ENCODE measurements at places on chromosomes 1 and 21.

DNA sequence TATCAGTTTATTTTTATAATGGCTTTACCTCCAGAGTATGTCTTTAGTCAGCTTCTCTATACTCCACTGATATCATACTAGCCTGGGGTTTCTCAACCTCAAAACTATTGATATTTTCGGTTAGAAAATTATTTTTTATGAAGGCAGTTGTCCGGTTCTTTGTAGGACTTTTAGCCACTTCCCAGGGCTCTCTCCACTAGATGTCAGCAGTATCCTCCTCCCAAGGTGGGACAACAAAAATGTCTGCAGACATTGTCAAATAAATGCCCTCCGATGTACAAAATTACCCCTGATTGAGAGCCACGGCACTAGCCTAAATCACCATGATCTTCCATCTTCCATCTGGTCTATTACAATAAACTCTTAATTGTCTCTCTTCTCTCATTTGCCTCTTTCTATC is 4.1 kb upstream of the GRIK1 start:
- DNase-seq = no peak

DNA sequence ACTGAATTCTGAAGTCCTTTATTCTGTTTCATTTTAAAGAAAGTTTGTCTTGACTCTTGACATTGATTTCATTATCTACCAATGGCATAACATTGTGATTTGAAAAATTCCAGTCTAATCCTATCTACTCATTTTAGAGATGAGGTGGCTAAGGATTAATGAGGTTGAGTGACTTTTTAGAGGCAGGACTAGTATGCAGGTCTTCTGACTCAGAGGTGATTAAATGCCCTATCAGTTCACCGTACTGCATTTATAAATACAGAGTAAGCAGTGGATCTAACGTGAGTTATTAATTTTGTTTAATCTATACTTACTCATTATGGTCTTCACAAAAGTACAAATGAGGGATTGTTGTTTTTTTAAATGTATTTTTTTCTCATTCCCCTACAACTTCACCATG is 277.6 kb downstream of the PTBP2 start:
- no peak for DNase-seq

DNA sequence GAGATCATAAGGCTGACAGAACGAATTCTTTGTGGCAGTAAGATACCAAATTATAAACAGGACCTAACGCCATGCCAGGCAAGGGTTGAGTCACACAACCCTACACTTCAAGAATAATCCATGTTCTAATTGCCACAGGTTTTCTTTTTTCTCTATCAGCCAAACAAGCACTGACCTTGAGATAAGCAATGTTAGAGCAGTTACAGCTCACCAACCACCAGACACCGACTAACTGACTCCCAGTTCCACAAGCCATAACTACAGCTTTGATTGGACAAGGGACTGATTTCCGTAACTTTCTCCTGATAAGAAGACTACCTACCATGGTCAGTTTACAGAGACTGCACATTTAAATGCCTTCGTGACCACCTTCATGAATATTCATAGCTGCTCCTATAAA is 149.6 kb downstream of the PTPRU start:
- DNase-seq = no peak

DNA sequence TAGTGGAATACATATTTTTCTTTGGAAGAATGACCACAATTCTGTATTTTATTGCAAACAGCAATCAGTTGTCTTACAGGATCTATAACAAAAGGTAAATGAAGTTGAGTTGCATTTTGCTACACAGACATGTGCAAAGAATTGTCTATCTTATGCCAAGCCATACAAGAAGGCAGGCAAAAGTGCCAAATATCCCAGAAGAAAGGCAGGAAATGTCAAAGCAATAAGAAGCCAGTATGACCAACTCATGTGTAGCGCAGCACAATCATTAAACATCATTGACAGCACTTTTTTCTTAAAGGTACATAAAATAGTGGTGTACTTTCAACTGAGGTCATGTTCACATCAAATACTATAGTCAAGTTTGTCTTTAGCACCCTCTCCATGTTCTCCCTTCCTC is 42.7 kb downstream of the NIBAN1 start:
- DNase-seq = no peak

DNA sequence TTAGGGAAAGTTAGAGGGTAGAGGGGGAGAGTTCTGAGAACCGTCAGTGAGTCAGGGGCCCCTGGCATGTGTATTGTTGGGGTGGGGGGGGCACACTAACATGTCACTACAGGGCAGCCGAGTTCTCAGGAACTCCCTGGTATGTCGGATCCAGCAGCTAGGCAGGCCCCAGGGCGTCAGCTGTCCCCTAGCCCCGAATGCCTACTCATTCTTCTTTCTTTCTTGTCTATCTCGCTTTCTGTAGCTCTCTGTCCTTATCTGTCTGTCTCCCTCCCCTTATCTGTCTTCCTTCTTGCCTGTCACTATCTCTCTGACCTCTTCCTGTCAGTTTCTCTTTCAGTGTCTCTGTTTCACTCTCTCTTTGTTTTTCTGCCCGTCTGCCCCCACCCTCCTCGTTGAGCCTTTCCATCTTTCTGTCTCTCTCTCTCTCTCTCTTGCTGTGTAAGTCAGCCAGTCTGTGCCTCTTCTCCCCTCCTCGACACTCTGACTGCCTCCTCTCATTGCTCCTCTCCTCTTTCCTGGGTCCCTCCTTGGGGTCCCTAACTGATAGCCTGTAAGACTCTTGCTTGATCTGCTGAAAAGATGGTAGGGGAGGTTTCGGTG is 2.4 kb downstream of the NTRK1 start:
- DNase-seq = peak; percentile 56

DNA sequence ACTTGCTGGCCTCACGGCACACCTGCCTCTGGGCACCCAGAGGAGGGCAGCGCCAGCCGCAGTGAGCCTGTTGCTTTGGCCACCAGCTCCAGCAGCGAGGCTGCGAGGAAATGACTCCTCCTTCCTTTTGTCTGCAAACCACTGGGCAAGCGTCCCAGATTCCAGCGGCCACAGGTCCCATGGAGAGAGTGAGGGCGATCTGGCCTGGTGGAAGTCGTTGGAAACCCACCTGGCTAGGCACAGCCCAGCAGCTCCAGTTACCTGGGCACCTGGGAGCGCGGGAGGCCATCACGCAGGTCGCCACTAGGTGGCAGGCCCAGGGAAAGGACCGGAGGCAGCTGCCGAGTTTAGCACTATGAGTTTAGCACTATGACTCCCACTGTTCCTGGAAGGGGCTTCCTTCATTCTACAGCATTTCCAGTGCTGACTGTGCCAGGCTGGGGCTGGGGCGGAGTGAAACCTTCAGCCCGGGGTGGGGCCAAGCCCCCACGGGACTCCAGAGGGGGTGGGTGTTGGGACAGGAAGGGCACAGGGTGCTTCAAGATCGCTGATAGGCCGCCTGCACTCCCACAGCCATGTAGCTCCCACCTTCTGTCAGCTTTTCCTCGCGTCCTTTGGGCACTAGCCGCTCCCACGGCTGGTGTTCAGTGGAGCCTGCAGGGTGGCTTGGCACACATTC is 1.1 kb upstream of the ESPN start:
- peak; percentile 81 for DNase-seq

DNA sequence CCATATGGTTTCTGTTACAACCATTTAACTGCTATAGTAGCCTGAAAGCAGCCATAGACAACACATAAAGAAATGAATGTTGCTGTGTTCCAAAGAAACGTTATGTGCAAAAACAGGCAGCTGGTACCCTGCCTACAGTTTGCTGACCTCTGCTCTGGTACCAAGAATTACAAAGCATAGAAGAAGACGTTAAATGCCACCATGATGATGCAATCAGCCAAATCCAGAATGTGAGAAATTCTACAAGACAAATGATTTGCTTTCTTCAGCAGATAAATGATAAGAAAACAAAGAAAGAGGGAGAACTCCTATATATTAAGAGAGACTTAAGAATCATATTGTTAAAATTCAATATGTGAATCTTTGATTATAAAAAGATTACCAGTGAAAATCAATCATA is 97.8 kb upstream of the PDE4B start:
- DNase-seq = no peak

DNA sequence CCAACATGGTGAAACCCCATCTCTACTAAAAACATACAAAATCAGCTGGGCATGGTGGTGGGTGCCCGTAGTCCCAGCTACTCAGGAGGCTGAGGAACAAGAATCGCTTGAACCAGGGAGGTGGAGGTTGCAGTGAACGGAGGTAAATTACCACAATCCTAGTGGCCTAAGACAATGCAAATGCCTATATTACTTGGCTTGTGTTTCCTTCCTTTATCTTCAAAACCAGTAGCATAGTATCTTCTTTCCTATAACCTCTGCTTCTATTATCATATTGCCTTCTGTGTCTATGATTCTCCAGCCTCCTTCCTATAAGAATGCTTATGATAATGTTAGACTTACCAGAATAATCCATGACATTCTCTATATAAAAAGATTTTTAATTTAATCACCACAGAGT is 156.2 kb upstream of the RGS18 start:
- no peak for DNase-seq

- peak; percentile 60 for DNase-seq
Measured at GRCh38 chr1:108107658-108108057, 92.5 kb downstream of the SLC25A24 start.

- DNase-seq = no peak
Measured at GRCh38 chr1:45552331-45552730, 1.7 kb downstream of the AKR1A1 start.

- DNase-seq = peak; percentile 15
Measured at GRCh38 chr1:47444297-47444561, 6.4 kb downstream of the FOXD2 start.

DNA sequence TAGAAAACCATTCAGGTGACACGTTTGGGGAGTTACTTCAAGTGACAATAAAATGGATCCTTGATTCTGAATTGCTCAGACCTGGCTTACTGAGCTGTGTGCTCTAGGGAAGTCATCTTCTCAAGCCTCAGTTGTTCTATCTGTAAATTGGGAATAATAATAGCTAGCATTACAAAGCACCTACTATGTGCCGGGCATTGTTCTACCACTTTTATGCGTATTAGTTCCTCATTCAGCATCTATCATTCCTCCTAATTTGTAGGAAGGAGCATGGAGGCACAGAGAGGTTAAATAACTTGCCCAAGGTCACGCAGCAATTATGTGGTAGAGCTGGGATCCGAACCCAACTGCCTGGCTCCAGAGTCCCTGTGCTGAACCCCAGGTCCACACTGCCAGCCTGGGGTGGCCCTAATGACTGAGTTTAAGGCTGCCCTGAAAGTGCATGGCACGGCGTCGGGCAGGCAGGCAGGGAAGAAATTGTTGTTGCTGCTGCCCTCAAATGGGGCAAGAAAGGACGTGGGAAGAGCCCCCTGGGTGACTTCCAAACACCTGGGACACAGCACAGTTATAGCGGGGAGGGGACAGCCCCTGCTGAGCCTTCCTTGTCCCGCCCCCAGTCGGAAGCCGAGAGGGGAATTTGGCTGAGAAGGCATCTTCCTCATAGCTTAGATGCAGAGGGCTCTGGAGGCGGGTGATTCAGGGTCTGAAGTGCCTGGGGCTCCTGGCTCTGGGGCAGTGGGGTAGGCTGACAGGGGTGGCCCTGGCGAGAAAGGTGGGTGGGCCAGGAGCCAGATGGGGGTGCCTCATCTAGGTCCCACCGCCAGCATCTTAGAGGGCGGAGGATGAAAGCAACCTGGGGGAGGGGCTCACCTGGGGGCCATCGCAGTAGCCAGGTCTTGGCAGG is 86.5 kb upstream of the IFFO2 start:
- peak; percentile 34 for DNase-seq

GRCh38 chr1:17098446-17099317 is 20.6 kb downstream of the PADI2 start:
- DNase-seq = no peak

- DNase-seq = no peak
Measured at GRCh38 chr1:24801176-24801575, 55.9 kb downstream of the CLIC4 start.

- no peak for DNase-seq
Measured at GRCh38 chr1:239826736-239827135, 264.9 kb upstream of the FMN2 start.

DNA sequence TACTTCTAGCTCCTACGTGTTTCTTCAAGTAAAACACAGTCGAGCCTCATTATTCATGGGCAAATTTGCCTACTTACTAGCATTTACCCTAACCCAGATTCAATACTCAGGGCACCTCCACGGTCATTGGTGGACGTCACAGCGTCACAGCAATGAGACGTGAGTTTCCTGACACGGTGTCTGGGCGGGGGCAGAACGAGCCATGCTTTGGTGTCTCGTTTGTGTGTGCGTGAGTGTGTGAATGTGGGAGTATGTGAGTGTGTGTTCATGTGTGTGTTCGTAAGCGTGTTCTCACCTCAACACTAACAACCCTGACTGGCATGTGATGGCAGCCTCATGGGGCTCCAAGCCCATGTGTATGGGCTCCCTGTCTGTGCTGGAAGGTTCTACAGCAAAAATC is 17.5 kb upstream of the COL18A1 start:
- no peak for DNase-seq

DNA sequence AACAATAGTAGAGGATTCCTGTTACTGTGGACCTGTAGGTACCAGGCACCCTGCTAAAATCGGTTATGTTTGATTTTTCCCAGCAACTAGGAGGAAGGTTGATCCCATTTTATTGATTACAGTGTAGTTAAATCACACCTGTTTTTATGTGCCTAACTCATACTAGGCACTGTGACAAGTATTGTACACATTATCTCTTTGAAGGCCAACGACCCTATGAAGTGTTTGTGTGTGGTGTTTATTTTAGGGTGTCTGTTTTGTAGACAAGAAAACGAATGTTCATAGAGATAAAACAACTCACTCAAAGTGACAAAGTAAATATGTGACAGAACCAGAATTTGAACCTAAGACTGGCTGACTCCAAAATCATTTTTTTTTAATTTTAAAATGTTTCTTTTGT is 49.5 kb downstream of the FGGY start:
- DNase-seq = no peak

DNA sequence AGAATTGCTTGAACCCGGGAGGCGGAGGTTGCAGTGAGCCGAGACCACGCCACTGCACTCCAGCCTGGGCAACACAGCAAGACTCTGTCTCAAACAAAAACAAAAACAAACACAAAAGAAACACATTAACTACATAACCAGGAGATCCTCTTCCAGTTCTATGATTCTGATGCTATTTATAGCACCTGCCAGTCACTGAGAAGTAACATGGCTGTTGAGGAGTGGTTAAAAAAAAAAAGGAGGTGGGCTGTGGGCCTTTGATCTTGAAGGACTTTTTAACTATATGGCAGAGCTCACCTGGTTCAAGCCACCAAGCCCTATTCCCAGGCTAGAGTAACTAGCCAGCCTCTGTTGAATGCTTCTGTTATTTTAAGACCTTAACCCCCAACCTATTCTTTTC is 148.8 kb downstream of the ZBTB18 start:
- DNase-seq = no peak

DNA sequence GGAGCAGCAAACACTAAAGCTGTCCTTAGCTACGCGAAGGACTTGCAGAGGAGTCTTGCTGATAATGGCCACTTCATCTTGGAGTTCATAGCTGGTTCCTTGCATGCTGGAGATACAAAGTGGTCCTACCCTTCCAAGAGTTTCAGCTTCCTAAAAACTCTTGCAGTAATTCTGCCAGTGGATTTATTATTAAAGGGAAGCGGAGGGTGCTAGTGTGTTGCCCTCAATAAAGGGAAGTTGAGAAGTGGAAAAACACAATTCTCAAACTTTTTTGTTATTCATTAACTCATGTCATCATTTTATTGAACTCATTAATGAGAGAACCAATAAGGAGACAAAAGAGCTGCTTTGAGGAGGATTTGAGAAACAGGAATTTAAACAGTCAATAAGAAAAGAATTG is 6.5 kb upstream of the HAPLN2 start:
- DNase-seq = no peak
